ENCODE measurements at places on chromosomes 1 and 21.

DNA sequence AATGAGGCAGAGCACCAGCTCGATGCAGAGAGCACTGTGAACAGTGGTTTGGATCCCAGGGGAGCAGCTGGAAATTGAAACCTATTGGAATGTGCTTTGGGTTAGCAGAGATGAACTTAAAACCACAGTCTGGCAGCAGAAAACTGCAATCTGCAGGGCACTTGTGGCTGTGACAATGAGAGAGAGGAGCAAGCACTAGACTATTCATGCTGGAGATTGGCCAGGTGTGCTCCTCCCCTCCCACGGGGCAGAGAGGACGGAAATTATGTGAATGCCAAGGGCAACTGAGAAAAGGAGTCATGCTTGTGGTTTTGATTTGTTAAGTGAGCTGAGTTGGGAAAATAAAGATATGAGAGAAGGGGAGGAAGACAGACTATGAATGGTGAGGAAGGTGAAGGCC is 38.1 kb downstream of the HSD3B2 start:
- no peak for DNase-seq

GRCh38 chr1:241994171-241994570 is 4.7 kb downstream of the MAP1LC3C start:
- DNase-seq = no peak

GRCh38 chr1:76135835-76136234 is 61.3 kb downstream of the ST6GALNAC3 start:
- DNase-seq = no peak

GRCh38 chr1:196779093-196779492 is 4.5 kb downstream of the CFHR3 start:
- no peak for DNase-seq

DNA sequence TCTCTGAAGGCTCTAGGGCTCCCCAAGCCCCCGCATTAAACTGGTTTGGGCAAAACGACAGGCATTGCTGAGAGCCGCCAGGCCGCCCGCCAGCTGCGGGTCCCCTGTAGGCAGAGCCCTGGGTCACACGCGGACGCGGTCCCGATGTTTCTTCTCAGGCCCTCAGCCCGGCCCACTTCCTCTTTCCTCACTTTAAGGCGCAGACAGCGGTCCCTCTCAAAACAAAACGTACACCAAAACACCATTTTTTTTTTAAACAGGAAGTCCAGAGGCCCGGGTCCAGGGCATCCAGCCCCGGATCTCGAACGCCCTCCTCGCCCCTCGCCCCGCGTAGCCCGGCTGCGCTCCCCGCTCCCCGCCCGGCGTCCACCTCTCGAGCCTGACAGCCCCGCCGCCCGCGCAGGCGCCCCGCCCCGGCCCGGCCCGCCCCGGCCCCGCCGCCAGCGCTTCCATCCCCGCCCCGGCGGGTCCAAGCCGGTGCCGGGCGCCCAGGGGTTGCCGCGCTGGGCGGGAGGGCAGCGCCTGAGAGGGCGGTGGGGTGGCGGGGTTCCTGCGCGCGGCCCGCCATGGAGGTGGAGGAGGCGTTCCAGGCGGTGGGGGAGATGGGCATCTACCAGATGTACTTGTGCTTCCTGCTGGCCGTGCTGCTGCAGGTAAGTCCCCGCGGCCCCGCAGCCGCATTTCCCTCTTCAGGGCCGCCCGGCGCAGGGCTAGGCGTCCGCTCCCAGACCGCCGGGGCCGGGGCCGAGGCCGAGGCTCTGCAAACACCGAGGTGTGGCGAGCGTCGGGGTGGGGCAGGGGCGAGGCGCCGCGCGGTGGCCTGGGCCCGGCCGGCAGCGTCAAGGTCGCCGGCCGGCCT is at the start of gene SLC22A15:
Gene SLC22A15 (plus strand): TSS at position 452 of the 859 bp plus-strand sequence. CDS start 115 bp downstream, at position 567.
- peak; percentile 27 for DNase-seq

- DNase-seq = no peak
These were observed 192.9 kb downstream of the DUSP10 start for GRCh38 chr1:221548942-221549341.

DNA sequence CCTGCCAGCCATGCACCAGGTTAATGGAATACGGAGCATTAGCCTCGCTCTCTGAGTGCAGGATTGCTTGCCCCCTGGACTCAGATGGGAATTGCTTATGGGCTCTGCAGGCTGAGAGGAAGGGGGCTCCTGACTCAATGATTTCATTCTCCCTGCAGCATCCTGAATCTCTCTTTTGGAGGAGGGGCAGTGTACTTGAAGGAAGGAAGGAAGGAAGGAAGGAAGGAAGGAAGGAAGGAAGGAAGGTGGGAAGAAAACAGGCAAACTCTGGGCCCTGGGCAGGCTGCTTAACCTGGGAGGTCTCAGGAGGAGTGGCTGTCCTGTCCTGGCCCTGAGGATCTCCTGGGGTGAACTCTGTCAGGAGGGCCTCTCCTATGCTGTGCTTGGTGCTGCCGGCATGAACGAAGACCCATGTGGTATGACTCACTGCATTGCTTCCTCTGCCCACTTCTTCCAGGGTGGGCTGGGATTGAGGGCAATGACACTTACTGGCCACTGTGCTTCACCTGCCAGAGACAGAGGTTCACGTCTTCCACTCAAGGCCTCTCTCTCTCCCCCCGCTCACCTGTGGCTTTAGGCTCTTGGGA is 257.1 kb upstream of the CSF3R start:
- DNase-seq = no peak

- DNase-seq = no peak
These were observed 72.1 kb downstream of the DISP1 start for GRCh38 chr1:222886878-222887351.

DNA sequence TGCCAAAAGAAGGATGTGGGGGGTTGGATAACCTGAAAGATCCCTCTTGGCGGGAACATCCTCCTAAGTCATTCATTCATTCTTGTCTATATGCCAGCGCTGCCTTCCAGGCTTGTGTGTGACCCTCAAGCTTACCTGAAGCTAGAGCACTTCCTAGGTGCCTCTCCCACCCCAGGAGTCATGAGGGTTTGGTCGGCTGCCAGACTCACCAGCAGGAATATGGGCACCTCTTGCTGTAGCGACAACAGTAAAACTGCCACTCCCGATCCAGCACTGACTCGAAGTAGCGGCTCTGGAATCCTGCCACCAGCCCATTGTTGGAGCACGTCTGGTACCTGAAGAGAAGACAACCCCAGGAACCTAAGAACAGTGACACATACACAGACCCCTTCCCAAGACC is 15.0 kb downstream of the DPT start:
- no peak for DNase-seq

GRCh38 chr1:97042551-97042950 is 321.0 kb downstream of the PTBP2 start:
- DNase-seq = no peak

- no peak for DNase-seq
These were observed 239.1 kb downstream of the HLX start for GRCh38 chr1:221118176-221118937.

DNA sequence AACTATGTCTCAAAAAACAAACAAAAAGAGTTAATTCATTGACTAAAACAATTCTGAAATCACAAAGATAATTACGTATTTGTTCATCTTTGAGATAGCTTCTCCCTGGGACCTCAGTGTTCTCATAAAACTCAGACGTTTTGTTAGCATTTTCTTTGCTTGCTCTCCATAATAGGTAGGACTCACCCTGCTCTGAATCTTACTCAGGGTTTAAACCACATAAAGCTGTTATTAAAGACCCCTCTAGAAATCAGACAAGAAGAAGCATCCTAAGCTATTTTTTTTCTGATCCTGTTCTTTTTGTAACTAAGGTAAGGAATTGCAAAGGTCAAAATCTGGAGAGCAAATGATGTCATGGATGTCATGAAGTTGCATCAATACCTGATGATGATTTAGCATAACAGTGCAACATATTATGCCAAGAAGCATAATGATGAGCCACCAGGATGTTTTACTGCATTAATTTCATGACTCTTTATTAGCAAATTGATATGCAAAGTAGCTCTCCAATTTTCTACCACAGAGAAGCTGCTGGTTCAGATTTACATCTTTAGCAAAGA is 2.4 kb downstream of the FBXO42 start:
- no peak for DNase-seq

DNA sequence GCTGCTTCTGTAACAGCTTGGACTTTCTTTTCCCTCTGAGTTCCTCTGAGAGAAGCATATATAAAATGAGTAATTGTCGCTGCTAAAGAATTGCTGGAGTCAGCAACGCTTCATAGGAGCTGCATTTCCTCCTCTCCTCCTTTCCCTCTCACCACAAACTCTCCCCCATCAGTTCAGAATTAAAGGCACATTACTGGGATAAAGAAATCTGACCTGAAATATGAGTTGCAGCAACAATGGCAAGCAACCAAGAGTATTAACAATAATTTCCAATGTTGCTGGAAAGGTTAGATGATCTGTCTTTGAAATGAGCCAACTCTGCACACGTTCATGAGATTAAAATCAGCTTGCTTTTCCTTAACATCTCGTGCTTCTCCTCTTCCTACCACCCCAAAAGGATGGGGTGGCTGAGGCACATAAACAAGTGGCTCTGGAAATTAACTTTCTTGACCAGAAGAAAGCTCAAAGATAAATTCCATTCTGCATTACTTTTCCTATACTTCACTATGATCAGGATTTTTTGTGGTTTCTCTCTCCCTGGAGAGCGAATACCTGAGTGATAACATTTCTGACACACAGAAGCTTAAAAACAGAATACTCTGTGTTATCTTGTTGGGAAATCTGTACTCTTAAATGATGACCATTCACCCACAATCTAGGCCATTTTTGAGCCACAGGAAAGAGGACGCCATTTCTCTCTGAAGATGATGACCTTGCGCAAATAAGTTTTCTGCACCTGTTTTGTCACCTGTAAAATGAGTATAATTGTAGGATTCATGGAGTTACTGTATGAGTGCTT is 90.2 kb downstream of the TGFBR3 start:
- no peak for DNase-seq

DNA sequence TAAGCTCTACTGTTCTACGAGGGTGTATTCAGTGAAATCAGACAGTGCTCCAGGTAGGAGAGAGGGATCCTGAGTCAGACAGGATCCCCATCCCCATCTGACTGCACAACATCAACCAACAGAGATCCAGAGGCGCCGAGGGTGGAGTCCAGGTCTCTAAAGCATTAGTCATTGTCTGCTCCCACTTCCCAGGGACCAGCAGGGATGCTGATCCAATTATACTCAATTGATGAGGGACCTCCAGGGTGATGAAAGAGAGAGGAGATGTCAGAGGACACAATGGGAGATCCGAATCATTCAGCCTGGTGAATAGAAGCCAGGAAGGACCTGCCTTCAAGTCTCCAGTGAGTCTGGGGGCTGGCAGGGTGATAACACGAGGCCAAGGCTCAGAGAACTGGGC is 39.5 kb upstream of the STMN1 start:
- DNase-seq = no peak

DNA sequence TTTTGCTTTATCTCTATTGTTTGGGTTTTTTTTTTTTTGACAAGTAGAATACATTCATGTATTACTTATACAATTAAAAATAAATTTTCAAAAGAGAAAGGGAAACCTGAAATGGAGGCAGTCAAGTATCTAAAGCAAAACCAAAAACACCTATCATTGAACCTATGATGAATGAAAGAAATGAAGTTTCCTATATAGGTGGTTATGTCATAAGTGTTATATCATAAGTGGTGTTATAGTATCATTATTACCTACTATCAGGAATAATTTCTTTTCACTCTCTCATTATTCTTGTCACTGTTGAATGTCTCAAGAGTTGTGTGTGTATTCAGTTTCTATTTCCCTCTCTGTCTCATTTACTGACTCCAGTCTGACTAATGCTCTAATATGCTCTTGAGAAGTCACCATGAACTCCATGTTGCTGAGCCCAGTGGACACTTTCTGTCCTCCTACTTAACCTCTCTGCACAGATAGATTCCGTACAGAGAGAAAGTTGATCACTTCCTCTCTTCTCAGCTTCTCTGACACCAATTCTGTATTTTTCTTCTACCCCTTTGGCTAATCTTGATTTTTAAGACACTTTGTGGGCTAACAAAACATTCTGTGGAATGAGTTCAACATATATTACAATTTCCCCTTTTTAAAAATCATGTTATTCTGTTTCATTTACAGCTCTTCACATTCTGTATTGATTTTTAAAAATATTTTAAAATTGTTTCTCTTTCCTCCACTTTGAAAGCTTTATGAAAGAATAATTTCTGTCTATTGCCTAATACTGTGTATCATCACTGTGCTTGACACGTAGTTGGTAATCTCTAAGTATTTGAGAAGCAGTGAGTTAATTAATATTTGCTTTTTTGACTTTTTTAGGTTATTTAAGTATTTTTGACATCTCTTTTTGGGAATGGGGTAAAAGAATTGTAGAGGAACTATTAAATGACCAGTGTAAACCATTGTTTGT is 50.1 kb downstream of the RASAL2 start:
- DNase-seq = no peak

DNA sequence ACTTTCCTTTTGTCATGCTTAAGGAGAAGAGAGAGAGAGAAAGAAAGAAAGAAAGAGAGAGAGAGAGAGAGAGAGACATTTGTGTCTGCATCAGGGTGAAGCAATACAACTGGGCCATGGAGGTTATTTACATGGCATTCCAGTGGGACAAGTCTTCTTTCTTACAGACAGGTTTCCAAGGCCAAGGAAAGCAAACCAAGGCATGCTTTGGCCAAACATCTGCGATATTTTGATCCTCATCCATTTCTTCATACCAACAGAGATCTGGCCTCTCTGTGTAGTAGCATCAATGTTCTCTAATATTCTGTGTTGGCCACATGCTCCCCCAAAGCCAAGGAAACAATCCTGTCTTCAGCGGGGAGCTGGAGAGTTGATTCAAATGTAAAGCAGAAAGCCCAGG is 292.1 kb downstream of the SETD4 start:
- no peak for DNase-seq

All from thoracic aorta (tissue), 2 donors.